ENCODE measurements at places on chromosomes 6 and 20. TPM values are rescaled to one million over a fixed set of nuclear protein-coding genes. Genes with fewer than 3 reads are reported as not detected.

Gene SLC44A4
- not detected for total RNA-seq

Gene TDP2
- total RNA-seq = 18.6 TPM

Gene OR2H1
- not detected for total RNA-seq

Gene DPPA5
- total RNA-seq = not detected

Gene SOX18
- total RNA-seq = not detected

Gene LY6G6C
- total RNA-seq = not detected

Gene PTCRA
- total RNA-seq = not detected

Gene UBE2C
- 38.8 TPM for total RNA-seq

Gene TFAP2C
- 12.3 TPM for total RNA-seq

Gene MUC21
- not detected for total RNA-seq

Gene GSTA2
- 0.11 TPM for total RNA-seq

Gene CPNE1
- total RNA-seq = 172 TPM

GRCh38 chr6:4287372-4287771, 152.0 kb upstream of the ECI2 start:
- no peak overlapping the region for H3K27ac ChIP-seq
- no peaks in the 10 kb centered on the region for H3K36me3 ChIP-seq
- peaks cover 34% of the 10 kb centered on the region for H3K27me3 ChIP-seq
- DNase-seq = no peak
- H3K4me3 ChIP-seq = no peak overlapping the region

DNA sequence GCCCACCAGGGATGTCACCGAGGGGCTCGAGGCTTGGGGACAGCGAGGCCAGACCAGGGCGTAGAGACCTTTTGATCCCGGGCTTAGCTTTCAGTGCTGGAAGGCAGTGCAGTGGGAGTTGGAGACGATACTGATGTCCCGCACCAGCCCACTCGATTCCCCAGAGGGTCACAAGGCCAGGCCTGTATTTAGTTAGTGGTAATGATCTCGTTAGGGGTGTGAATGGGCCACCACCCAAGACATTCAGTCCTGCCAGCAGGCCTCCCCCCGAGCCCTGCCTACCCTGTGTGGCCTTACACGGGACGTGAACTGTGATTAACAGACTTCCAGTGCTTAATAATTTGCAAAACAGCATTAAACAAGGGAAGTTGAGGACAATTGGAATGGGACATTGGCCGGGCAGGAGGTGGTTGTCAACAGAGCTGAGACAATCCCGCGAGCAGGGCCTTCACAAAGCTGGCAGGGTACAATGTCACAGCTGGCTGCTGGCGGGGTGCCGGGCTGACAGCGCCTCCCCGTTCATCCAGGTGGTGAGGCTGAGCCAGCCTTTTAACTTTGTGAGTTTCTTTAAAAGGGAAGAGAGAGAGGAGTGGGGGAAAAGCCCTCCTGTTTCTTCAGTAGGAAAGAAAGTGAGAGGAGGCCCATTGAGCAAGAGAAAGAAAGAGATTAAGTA, 175.3 kb upstream of the RALGAPA2 start:
- no peak for DNase-seq
- no peak overlapping the region for H3K4me3 ChIP-seq
- no peaks in the 10 kb centered on the region for H3K4me1 ChIP-seq
- H3K36me3 ChIP-seq = no peaks in the 10 kb centered on the region

- peak overlapping the region; percentile 83 for H3K27ac ChIP-seq
- H3K4me3 ChIP-seq = no peak overlapping the region
- no peaks in the 10 kb centered on the region for H3K27me3 ChIP-seq
- H3K4me1 ChIP-seq = peaks cover 29% of the 10 kb centered on the region
- DNase-seq = no peak
Observed at GRCh38 chr6:18147616-18148015, 7.3 kb downstream of the TPMT start.

DNA sequence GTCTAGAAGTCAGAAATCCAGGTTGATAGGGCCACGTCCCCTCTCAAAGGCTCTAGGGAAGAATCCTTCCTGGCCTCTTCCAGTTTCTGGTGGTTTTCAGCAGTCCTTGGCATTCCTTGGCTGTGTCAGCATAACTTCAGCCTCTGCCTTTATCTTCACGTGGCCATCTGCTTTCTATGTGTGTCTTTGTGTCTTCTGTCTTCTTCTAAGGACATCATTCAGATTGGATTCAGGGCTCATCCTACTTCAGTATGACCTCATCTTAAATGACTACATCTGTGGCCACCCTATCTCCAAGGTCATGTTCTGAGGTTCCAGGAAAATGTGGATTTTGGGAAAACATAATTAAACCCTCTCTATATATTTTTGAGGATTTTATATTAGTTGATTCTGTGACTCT, 23.0 kb downstream of the C6orf89 start:
- H3K36me3 ChIP-seq = peaks cover 9% of the 10 kb centered on the region
- no peak overlapping the region for H3K27ac ChIP-seq
- no peak for DNase-seq
- H3K27me3 ChIP-seq = no peaks in the 10 kb centered on the region

DNA sequence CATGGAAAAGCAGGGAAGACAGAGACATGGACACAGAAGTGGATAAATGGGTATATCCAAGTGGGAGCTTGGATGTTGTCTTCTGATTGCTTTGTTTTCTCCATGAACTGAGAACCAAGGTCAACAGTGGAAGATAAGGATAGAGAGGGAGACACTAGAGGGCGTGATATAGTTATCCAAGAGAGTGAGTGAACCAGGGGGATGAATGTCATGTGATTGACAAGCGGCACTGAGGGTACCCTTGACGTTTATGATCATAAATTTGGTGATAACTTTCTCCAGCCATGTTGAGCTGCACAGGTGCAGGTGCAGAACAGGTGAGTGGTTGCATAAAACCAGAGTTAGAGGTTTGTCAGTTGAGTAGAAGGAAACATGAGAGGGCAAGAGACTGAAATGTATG, 20.7 kb downstream of the EBF4 start:
- peaks cover 22% of the 10 kb centered on the region for H3K27me3 ChIP-seq
- H3K4me3 ChIP-seq = no peak overlapping the region
- no peaks in the 10 kb centered on the region for H3K4me1 ChIP-seq
- H3K36me3 ChIP-seq = no peaks in the 10 kb centered on the region

GRCh38 chr6:124294574-124295200, 491.0 kb downstream of the NKAIN2 start:
- no peaks in the 10 kb centered on the region for H3K27me3 ChIP-seq
- no peak overlapping the region for H3K27ac ChIP-seq
- H3K36me3 ChIP-seq = no peaks in the 10 kb centered on the region
- H3K4me1 ChIP-seq = no peaks in the 10 kb centered on the region

- H3K4me1 ChIP-seq = no peaks in the 10 kb centered on the region
- H3K27ac ChIP-seq = no peak overlapping the region
- H3K27me3 ChIP-seq = no peaks in the 10 kb centered on the region
Observed at GRCh38 chr6:146200176-146200575, 171.3 kb downstream of the GRM1 start.

DNA sequence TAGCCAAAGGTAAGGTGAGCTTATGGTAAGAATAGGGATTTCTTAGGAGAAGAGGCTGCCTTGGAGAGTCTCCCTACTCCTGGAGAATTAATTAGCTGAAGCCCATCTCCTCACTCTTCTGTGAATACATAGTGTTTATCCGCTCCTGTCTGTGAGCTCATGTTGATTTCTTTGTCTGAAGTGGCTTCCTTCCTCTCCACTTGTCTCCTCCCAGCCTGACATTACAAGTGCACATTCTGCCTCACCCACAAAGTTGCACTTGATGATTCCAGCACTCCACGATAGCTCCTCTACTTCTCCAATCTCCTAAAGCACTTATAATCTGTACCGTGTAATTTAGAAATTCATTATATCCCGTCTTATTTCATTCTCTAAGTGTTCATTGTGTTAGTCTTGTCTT, 287.2 kb downstream of the QKI start:
- no peaks in the 10 kb centered on the region for H3K36me3 ChIP-seq
- DNase-seq = no peak
- H3K4me3 ChIP-seq = no peak overlapping the region
- no peaks in the 10 kb centered on the region for H3K4me1 ChIP-seq

- peak overlapping the region; percentile 69 for H3K27ac ChIP-seq
- H3K36me3 ChIP-seq = no peaks in the 10 kb centered on the region
- H3K4me1 ChIP-seq = peaks cover 33% of the 10 kb centered on the region
- peak; percentile 44 for DNase-seq
Observed at GRCh38 chr6:149318581-149319286, 1.2 kb downstream of the TAB2 start.

GRCh38 chr6:51585264-51585663, 502.1 kb downstream of the PKHD1 start:
- DNase-seq = no peak
- H3K4me1 ChIP-seq = no peaks in the 10 kb centered on the region
- no peak overlapping the region for H3K27ac ChIP-seq

- no peak overlapping the region for H3K27ac ChIP-seq
- no peaks in the 10 kb centered on the region for H3K4me1 ChIP-seq
- no peaks in the 10 kb centered on the region for H3K27me3 ChIP-seq
Observed at GRCh38 chr6:124775121-124775520, 187.1 kb upstream of the RNF217 start.

- H3K4me1 ChIP-seq = peaks cover 43% of the 10 kb centered on the region
- H3K27me3 ChIP-seq = no peaks in the 10 kb centered on the region
- H3K36me3 ChIP-seq = no peaks in the 10 kb centered on the region
- DNase-seq = no peak
Observed at GRCh38 chr6:142867355-142867801, 77.6 kb downstream of the HIVEP2 start.

DNA sequence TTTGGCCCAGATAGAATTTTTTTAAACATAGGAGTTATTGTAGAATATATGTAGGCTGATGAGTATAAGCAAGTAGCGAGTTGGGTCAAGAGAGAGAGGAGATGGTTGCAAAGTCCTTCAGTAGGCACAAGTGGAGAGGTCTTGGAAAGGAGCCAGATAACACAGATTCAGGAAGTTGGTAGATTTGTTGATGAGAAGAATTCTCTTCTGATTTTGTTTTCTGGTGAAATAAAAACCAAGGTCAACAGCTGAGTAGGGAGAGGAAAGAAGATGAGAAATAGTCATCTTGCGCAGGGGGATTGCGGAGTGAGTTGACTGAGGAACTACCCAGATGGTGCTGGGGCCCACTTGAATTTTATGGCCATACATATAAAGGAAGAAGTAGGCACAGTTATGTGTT, 17.4 kb upstream of the CD83 start:
- peaks cover 35% of the 10 kb centered on the region for H3K27me3 ChIP-seq
- H3K4me1 ChIP-seq = no peaks in the 10 kb centered on the region
- no peak overlapping the region for H3K27ac ChIP-seq
- no peaks in the 10 kb centered on the region for H3K36me3 ChIP-seq
- DNase-seq = no peak

Data from GM23248 (cell line).